ENCODE measurements at places on chromosomes 1 and 21.

DNA sequence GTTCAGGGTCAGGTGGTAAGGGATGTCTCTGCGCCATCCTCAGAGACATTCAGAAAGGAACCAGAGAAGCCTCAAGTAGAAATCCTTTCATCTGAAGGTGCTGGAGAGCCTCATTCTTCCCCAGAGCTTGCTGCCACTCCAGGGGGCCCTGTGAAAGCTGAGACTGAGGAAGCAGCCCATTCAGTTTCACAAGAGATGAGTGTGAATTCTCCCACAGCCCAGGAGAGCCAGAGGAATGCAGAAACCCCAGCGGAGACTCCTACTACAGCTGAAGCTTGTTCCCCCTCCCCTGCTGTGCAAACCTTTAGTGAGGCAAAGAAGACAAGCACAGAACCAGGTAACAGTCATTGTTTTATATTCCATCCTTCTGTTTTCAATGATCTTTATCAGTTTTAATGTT lies 38.7 kb downstream of the ZBTB40 start:
- DNase-seq: no peak

- DNase-seq: no peak
Measured at GRCh38 chr1:246226041-246226440, 281.0 kb downstream of the SMYD3 start.

DNA sequence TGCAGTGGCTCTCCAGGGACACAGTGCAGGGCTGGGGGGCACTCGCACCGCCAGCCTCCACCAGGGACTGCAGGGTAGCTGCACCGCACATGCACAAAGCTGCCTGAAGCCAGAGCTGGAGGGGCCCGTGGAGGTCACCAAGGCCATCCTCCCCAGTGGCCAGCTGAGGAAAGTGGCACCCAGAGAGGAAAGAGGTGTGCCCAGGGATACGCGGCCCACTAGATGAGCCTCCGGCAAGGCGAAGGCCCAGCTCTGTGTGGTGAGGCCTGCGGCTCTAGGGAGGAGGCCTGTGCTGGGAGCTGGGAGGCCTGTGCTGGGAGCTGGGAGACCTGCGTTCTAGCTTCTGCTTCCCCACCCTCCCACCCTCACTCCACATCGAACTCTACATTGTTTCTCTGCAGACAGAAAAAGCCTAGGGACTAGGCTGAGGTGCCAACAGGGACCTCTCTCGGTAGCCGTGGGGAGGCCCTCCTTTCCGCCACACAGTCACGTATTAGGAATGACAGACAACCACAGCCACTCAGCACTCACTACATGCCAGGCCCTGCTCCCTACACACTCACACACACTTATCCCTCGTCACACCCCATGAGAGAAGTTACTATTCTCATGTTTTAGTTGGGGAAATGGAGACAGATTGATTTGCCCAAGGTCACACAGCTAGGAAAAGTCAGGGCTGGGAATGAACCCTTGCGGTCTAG lies 921 bp upstream of the ASCL5 start:
- no peak for DNase-seq

- DNase-seq: peak; percentile 53
Measured at GRCh38 chr1:167935216-167936067, 1.0 kb upstream of the DCAF6 start.

- no peak for DNase-seq
Measured at GRCh38 chr1:91582431-91582921, 81.8 kb downstream of the CDC7 start.
